ENCODE measurements at places on chromosomes 7 and 10.

GRCh38 chr10:114260366-114260765, 21.3 kb downstream of the VWA2 start:
- no peak for DNase-seq

DNA sequence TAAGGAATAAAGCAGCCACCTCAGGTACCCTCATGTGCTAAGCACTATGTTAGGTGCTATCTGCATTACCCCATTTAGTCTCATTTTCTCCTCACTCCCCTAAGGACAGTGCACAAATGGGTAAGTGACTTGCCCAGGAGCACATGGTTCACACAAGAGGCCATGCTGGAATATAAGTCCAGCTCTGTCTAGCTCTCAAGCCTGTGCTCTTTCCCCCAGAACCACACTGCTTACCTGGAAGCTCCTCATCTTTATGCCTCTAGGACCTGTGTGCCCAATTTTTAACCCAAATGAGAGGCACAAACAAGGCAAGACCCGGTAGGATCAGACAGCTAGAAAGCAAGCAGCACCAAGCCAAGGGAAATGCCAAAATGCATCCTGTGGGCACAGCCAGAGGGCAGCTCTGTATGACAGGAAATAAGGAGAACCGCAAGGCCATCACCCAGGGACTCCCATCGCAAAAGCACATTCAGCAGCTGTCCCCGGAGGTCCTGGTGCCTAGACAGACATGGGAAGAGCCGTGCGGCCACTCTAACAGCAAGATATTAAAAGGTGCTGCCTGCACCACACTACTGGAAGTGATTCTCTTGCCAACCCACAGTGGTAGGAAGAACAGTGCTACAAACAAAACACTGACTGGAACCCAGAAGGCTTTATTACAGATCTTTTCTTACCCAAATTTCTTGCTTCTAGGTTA, 88.1 kb downstream of the GSAP start:
- no peak for DNase-seq

- DNase-seq, result peak; percentile 38
Measured at GRCh38 chr10:29443745-29444523, 155.1 kb downstream of the LYZL1 start.

- DNase-seq, result peak; percentile 62
Measured at GRCh38 chr7:87148332-87148955, 3.8 kb upstream of the DMTF1 start.

DNA sequence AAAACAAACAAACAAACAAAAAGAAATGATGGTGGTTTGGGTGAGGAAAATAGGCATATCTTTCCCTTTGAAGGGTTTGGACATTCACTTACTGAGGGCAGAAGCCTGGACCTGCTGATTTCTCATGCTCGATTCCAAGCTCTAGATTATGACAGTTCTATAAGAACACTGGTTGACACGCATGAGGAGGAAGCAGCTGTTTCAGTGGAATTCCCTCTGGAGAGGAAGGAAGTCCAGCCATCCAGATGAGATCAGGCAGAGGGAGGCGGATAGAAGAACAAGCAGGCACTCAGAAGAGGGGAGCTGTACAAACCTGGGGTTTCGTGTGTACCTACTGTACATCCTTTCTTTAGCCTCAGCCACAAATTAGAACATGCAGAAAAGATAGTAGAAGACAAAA, 691.9 kb downstream of the INHBA start:
- DNase-seq, result peak; percentile 63

GRCh38 chr10:87862679-87863052, 667 bp downstream of the KLLN start:
- no peak for DNase-seq

- DNase-seq, result no peak
Measured at GRCh38 chr7:134781171-134781570, 1.7 kb downstream of the CALD1 start.

GRCh38 chr10:16952610-16953009, 135.4 kb upstream of the RSU1 start:
- no peak for DNase-seq

DNA sequence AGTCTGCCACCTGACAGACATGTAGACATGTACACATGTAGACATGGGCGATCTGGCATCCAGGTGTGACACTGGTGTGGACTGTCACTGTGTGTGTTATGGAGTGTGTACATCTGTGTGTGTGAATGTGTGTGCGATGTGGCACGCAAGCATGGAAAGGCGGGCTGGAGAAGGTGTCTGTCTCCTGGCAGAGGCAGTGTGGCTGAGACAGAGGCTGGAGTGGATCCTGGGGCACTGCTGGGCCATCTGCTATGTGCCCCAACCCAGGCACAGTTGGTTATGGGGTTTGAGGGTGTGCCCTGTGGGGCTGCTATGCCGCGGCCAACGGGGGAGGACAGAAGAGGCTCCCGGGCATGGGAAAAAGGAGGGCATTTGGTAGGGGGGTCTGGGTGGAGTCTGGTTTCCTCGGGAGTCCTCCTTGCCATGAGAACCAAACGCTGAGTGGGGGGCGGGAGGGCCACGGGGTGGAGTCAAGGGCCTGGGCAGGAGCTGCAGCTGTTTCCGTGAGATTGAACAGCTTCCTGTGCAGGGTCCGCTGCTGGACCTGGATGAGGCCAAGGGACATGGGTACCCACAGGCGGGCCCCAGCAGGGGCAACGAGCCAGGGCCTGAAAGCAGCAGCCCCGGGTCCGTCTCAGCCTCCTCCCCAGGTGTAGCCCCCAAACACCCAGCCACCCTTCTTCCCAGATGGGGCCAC, 1.3 kb downstream of the ELN start:
- no peak for DNase-seq

DNA sequence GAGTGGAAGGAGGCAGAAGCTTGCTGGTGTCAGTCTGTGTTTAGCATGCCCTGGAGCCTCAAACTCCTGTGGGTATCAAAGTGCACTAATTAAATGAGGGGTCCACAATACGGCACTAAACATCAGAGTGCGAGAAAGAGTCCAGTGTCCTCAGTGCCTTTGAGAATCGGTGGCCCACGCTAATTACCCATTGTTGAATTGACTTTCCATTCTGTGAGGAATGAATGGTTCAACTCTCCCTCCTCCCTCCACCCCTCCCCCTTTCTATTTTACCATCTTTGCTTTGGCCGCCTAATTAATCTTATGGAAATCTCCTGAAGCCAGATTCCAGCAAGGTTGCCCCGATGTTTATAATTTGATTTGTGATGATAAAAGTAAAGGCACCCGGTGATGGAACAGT, 217.8 kb downstream of the TFEC start:
- no peak for DNase-seq

DNA sequence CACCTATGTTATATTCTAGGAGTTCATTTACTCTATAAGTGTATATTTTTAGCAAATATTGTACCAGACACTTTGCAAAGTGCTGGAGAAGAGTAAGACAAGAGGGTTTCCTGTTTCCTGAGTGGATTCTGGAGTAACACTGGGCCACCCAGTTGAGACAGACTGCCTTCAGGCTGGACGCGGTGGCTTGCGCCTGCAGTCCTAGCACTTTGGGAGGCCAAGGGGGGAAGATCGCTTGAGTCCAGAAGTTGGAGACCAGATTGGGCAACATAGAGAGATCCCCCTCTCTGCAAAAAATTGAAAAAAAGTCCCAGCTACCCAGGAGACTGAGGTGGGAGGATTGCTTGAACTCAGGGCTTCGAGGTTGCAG, 772 bp upstream of the ZSCAN25 start:
- DNase-seq, result no peak

DNA sequence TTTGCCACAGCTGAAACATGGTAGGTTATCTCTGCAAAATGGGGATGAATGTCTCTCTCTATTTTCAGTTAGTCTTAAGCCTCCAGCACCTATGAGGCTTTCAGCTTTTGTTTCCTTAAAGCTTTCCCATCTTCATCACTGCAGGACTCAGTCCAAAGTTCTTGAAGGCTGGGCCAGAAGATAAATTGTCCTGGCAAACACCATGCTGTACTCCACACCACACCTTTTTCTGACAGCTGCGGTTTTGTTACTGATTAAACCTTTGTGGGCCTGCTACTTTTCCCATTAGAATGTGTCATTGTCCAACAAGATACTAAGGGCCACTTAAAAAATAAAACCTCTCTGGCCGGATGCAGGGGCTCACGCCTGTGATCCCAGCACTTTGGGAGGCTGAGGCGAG, 87.2 kb upstream of the A1CF start:
- DNase-seq, result no peak

DNA sequence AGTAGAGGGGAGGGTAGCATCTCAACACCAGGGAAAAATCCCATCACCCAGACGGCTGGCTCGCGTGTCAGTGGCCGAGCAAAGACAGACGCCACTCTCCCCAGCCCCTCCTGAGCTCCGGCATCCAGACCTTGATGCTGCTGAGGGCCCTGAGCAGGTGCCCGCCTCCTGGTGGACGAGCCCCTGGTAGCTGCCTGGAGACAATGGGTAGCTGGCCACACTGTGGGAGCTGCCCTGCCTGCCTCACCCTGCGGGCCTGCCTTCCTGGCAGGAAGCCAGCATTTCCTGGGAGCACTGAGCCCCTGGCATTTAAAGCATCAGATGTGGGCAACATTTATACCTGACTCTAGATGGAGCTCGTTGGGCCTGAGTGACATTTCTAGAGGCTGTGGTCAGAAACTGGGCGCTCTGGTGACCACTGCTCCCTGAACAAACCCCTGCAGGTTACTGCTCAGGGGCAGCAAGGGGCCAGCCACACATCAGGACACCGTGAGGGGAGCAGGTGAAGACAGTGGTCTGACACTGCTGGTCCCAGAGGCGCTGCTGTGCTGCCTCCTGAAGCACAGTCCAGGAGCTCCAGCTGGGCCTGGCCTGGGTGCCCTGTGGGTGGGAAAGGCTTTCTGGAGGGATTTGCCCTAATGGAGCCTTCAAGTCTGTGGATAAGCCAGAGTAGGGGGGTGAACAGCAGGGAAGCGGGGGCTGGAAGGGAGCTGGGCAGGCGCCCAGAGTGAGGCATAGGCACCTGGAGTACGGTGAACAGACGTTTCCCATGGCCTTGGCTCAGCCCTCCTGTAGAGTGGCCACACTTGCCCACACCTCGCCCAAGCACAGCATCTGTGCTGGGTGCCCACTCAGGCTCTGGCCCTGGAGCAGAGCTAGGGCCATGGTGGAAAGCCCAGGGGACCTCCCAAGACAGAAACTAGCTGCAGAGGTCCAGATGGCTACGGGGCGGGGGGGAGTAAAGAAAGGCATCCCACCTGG, 138.7 kb downstream of the MAPK8 start:
- DNase-seq, result no peak

- DNase-seq, result no peak
Measured at GRCh38 chr7:106075937-106076336, 36.2 kb downstream of the SYPL1 start.

GRCh38 chr10:34171957-34172527, 643.1 kb downstream of the PARD3 start:
- no peak for DNase-seq

DNA sequence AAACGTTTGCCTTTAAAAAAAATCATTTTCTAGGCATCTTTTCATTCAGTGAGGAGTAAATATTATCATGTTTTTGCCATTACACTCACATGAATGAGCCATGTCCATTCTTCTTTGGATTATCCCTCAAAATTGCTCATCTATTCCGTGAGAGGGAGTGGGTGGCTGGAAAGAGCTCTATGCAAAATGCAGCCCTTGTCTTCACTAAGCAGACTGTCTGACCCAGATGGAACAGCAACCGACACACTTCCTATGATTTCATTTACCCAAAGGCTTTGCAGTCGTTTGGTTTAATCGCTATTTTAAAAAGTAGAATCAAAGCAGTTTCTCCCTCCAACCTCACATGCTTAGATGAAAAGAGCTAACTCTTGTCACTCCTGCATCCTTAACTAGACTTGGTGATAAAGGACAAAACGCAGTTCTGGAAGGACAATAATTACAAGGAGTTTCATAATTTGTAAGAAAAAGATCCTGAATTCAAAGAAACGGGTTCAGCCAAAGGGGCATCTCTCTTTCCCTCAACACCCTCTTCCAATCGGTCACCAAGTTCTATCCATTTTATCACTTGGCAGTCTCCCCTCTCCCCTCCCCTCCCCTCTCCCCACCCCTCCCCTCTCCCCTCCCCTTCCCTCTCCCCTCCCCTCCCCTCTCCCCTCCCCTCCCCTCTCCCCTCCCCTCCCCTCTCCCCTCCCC, 198.1 kb upstream of the STK17A start:
- no peak for DNase-seq

DNA sequence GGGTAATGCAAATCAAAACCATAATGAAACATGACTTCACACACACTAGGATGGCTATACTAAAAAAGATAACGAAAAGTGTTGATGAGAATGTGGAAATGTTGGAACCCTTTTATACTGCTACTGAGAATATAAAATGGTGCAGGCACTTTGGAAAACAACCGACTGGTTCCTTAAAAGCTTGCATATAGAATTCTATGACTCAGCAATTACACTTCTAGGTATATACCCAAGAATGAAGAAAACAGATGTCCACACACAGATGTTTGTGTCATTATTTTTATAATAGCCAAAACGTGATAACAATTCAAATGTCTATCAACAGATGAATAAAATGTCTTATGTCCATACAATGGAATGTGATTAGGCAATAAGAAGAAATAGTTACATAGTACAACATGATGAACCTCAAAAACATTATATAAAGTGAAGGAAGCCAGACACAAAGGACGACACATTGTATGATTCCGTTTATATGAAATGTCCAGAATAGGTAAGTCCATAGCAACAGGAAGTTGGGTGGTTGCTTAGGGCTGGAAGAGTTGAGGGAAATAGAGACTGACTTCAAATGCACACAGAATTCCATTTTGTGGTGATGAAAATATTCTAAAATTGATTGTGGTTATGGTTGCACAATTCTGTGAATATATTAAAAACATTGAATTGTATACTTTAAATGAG, 148.3 kb upstream of the PHYHIPL start:
- no peak for DNase-seq

DNA sequence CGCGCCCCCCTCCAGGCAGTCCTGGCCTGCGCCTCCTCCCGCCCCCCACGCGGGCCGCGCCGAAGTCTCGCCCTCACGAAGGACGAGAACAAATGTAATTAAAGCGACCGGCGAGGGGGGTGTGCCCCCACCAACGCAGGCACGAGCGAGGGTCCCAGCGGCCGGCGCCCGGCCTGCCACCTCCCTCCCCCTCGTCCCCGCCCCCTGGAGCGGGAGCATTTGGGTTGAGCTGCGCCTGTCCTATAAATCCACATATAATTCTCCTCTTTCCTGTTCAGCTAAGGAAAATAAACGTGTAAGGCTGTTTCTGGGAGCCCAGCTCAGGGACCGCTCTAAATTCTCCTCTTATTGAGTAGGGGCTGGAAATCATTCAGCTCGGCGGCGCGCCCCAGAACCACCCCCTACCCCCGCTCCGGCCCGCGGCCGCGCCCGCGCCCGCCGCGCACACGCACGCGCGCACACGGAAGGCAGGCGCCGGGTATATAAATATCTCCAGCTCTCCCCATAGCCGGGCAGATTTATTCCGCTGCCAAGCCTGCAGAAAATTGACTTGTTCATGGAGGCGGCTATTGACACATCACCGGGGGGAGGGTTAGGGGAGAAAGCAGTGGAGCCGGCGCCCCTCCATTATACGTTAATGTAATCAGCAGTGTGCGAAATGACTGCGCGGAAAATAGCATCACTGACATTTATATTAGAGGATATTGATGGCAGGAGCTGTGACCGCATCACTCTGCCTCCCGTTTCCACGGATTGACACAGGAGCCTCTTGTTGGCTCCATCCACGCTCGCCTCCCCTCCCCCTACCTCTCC, 61.6 kb upstream of the BTRC start:
- DNase-seq, result peak; percentile 14
